Stimulated activated CD4-positive, alpha-beta T cell treated with anti-CD3 and anti-CD28 coated beads, Interleukin-2, amount 100 ng/mL, for 4 hours (primary cell): ENCODE measurements at places on chromosomes 13 and 19.

DNA sequence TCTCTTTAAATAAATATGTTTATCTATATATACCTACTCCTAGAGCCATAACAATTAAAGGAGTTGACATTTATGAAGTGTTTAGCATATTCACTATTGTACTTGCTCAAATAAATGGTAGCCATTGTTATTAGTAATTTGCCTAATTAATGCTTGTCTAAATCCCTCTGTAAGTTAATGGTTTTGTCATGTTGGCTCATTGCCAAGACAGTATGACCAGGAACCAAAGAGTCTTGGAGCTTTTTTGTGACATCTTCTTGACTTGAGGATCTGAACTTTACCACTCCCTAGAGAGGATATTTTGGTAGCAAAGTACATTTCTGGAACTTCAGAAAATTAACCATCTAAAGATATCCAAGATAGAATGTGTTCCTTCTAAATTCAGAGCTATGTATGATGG is 15.5 kb downstream of the FRY start:
- no peak for DNase-seq

DNA sequence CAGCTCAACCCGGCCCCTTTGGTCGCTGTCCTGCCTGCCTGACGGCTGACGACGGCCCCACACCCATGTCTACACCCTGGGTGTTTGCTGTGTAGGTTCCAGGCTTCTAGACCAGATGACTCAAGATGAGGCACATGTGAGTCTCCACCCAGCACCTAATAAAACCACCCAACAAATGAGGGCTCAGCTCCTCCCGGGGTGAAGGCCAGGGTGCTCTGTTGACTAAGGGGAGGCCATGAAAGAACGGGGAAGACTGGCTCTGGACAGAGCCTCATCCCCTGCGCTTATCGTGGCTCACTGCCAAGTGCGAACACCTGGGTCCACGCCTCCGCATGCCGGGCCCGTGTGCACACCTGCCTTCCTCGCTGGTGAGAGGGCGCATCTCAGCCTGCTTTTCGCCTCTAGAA is 39.6 kb downstream of the COL4A2 start:
- DNase-seq, result no peak

DNA sequence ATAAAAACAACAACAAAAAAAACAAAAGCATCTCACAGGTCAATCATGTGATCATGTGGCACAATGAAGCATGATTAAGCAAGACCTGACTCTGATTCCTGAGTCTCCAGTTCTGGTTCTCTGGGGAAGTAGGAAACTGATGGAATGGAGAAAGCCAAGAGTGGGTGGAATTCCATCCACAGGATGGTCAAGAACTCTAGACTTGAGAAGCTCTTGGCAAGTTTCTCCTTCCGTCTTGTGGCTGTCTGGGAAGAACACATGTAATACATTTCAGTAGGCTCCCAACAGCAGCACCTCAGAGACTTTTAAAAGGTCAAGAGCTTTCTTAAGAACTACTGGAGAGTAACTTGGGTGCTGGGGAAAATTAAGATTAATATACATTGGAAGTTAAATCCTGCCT is 78.6 kb upstream of the TSHZ3 start:
- no peak for DNase-seq

DNA sequence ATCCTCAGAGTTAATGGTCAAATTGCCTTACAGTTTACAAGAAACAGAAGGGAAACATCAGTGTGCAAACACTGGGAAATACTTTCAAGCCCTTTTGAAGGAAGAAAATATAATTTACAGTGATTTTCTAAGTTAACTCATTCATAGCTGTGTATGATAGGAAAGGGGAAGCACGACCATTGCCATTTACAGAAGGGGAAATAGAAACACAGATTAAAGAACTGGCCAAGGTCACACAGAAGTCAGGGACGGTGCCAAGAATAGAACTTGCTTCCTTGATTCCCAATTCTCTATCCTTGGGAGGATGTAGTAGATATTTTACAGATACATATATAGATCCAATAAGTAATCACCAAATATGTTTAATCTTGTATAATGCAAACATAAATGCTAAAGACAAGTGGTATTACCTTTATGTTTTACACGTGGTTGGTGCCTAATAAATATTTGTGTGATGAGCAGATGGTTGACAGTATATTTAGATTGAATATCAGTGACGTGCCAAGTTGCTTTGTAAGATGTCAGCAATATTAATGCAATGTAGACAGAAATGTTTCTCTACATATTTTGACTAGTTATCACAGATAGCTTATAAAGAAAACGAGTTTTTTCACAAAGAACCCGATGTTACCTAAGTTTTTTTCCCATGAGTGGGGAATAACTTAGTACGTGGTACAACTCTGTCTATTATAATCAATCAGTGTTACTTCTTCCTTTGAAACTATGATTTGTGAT is 73.1 kb downstream of the FLT1 start:
- DNase-seq, result no peak

DNA sequence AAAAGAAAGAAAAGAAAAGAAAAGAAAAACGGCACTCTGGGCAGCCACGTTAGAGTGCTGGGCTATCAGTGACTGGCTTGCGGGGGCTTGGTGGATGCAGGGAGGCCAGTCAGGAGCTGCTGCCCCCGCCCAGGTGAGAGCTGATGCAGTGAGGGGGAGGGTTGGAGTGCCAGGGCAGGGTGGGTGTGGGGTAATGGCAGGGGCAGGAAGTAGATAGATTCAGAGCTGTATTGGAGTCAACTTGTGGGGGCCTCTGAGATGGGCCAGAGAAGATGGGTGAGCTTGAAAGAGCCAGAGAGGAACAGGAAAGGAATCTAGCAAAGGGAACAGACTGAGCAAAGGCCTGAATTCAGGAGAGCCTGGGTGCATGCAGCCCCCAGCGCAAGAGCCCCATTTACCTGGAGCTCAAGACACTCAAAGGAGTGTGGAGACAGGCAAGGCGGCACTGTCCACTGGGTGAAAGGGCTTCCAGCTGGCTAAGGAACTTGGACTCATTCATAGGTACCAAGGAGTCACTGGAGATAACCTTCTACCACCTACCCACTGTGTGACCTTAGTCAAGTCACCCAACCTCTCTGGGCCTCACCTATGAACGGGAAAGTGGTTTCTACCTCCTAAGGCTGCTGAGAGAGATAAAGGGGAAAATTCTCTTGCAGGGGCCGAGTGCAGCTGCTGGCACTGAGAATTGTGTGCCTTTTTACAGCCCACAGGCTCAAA is 20.2 kb downstream of the VSTM2B start:
- no peak for DNase-seq

DNA sequence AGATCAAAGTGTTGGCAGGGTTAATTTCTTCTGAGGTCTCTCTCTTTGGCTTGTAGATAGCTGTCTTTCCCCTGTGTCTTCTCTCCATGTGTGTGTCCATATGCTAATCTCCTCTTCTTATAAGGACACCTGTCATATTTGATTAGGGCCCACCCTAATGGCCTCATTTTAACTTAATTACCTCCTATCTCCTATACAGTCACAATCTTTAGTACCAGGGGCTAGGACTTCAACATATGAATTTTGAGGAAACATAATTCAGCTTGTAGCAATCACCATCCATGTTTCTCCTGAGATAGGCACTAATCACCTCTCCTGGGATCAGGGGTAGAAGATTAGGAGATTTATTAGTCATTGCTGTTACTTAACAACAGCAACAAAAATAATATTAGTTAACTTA is 196.1 kb upstream of the RXFP2 start:
- DNase-seq, result no peak

- DNase-seq, result no peak
Measured at GRCh38 chr13:34086281-34086680, 268.3 kb downstream of the RFC3 start.

- no peak for DNase-seq
Measured at GRCh38 chr13:103066079-103066780, at the start of gene SLC10A2. Gene SLC10A2, minus strand, starts transcription at chr13:103066417. Its CDS starts 168 bp downstream, at chr13:103066249.

DNA sequence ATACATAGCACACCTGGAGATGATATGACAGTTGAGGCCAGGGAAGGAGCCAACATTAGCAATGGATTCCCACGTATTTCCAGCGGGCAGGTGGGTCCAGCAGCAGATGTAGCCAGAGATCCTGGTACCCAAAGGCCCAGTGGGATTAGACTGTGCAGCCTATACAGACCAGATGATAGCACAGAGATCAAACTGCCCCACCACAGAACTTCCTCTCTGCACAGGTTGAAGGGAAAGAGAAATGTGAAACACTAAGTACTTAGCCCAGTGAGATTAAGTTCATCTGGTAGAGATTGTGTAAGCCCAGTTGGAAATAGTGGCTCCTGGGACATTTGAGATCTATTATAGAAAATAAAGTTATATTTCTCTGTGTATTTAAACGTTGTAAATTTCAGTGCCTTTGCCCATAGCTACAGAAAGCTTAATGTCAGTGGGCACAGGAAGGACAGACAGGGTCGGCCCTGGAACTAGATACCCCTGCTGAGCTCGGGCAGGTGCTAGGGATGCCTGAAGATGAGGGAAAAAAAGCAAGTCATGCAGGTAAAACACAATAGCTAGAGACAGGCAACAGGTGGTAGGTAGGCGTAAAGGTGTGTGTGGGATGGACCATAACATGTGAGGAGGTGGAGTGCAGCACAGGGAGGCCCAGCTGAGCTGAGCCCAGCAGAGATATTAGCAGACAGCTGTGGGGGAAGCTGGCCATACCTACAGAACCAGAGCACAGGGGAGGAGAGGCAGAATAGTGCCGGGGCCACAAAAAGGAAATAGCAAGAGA is 27.3 kb upstream of the SPATA13 start:
- no peak for DNase-seq
